ENCODE measurements at places on chromosomes 7 and 10.
A peak's percentile ranks its signal among the peaks of the same experiment; 100 is the strongest.

DNA sequence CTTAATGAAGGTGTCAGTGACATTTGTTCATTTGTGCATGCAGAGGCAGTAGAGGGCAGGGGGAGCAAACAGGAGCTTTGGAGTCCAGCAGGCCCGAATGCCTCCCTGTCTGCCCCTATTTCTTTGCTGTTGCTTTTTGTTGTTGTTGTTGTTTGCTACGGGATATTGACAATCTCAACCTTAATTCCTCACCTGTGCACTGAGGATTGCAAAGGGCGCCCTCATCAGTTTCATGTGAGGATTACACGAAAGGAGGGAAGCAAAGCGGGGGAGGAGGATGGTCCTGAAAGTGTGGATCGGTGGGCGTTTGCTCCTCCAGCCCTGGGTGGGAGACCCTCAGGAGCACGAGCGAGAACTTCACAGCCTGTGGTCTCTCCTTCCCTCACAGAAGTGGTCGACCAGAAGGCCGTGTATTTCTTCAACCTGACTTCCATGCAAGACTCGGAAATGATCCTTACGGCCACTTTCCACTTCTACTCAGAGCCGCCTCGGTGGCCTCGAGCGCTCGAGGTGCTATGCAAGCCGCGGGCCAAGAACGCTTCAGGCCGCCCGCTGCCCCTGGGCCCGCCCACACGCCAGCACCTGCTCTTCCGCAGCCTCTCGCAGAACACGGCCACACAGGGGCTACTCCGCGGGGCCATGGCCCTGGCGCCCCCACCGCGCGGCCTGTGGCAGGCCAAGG is 9.6 kb downstream of the GDF10 start:
- DNase-seq, result peak; percentile 56

DNA sequence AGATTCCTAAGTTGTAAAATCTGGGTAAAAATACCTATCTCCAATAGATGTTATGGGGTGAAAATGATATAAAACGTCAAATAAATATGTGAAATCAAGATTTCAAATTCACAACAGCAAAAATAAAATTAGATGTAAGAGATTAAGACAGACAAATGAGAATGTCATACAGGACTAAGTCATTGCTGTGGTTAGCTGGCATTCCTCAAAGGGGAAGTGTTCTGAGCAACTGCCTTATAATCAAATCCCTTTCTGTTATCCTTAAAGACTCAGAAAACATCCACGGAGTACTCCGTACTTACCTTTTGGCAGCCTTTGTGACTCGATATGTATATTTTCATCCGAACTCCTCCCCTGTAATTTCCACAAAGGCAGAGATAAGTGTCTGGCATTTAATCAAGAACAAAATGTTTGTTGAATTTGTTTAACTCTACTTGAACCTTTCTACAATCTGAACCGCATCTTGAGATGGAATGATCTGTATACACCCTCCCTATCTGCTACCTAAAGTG is 559.6 kb downstream of the GATA3 start:
- DNase-seq, result no peak

DNA sequence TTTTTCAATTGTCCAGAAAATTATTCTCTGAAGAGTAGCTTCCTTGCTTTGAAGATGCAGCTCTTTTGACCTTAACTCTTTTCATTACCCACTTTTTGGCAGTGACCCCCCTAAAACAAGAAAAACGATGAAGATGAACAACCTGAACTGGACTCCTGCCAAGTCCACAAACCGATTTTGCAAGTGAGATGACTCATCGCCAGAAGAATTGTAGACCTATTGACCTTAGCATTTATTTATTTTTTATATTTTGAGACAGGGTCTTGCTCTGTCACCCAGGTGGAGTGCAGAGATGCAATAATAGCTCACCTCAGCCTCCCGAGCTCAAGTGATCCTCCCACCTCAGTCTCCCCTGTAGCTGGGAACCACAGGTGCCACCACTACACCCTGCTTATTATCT is 859.2 kb downstream of the GATA3 start:
- DNase-seq, result no peak

GRCh38 chr10:100838986-100839385 is 73.8 kb upstream of the SLF2 start:
- no peak for DNase-seq

- no peak for DNase-seq
Measured at GRCh38 chr10:90372451-90372850, 485.4 kb downstream of the HTR7 start.

- no peak for DNase-seq
Measured at GRCh38 chr7:27459731-27460053, 203.0 kb downstream of the HIBADH start.

GRCh38 chr7:46600340-46600739 is 679.3 kb upstream of the IGFBP3 start:
- no peak for DNase-seq

DNA sequence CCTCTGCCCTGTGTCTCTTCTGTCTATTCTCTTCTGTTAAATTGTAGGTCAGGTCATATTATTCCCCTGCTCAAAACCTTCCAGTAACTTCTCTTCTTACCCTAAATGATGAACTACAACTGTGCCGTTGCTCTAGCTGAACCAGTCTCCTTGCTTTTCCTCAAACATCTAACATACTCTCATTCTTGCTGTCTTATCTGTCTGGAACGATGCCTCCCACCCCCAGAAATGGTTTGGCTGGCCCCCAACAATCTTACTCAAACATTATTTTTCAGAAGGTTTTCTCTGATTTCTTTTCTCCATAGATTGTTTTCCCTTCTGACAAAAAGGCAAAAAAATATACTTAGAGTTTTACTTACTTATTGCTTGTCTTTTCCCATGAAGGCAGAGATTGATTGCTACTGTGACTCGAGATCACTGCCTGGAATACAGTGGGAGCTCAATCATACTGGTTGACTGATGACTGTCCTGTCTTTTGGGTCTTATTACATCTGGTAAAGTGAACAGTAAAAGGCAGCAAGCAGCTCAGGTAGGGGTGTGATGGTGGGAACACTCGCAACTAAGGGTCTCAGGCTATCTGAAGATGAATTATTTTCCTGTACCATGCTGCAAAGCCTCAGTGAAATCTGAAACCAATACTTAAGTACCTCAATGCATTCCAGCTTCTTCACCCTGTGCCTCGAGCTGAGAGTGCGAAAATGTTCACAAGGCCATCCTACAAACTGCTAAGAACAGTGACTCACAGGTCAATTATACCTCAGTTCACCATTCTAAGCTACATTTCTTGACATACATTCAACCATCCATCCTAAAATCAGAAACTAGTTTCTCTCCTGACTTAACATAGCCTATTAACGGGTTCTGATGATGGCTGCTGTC is 67.6 kb downstream of the DNMBP start:
- no peak for DNase-seq

DNA sequence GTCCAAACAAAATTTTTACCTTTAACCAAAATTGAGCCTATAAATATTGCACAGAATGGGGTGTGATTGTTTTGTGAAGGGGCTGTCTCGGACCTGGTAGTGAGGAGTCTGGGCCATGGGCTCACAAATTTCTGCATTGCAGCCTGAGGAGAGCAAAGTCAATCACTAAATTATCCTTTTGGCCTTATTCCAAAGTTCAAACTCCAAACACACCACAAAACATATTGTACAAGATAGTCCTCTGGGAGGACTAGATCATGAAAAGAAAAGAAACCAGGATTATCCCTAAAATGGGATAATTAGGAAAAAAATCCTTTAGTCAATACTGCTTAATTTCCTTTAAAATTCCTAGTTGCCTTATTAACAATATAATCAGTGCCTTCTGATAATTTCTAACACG is 115.5 kb downstream of the BUB3 start:
- DNase-seq, result no peak

DNA sequence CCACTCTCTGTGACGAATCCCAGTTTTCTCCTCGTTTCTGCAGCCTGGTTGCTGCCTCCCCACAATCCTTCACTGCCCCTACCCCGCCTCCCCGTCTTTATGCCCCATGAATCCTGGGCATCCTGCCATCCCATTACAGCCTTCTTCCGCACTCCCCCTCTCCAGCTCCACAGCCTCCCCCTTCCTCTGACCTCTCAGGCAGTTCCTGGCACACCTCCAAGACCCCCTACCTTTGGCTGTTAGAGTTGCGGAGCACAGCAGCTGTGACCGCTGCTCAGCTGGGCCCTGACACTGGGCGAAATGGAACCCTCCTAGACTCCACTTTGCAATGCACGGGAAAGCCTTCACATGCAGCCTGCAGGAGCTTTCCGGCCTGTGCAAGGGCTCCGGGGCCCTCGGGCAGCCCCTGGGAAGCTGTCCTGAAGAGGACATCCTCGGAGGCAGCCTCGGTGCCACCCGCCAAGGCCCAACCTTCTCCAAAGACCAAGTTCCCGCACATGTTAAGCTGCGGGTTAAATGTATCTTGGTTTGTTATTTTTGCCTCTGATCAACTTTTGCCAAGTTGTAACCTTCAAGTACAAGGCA is 400.7 kb upstream of the MKI67 start:
- DNase-seq, result no peak

GRCh38 chr7:51022821-51023220 is 240.1 kb upstream of the GRB10 start:
- DNase-seq, result no peak

DNA sequence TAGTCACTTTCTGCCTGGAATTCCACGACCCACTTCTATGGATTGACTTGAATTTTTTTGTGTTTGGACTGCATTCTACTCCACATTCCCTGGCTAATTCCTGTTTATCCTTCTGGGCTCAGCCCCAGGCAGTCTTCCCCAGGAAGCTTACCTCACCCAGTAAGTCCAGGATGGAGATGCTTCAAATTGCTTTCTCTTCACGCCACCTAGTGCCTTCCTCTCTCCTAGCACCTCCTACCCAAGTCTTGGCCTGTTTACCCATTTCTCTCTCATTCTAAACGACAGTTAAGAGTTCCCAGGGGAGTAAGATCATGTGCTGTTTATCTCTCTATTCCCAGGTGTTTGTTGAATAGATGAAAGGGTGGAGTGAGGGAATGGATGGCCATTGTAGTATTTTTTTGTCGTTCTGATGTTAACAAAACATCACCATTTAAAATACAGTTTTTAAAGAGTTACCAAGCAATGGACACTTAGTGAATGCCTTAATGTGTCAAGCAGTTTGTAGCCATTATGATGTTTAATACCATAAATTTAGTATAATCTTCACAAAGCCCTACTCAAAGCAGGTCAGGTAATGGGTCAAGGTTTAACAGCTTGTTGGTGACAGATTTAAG is 45.5 kb upstream of the TARP start:
- DNase-seq, result peak; percentile 33

DNA sequence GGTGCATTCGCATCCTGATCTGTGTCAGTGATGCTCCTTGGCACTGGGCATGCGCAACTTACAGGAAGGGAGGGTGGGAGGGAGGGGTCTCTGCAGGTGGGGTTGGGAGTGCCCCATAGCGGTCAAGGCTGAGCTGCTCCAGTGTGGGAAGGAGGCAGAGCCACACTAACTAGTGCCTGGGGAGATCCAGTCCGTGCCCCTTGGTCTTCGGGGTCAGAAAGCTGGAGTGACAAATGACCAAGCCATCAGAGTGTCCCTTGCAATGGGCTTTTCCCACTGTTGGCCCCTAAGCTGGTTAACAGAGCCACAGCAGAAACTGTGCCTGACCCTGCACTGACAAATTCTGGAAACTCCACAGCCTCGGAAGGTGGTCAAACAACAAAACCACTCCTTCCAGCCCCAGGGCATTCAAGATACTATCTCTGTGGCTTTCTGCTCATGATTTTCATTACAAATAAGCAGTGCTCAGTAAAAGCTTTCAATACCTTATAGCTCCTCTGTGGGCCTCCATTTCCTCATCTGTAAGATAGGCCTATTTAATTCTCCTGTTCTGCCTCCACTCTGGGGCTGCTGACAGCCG is 138.1 kb upstream of the UNC5B start:
- no peak for DNase-seq

GRCh38 chr10:48742891-48743860 is 58.5 kb downstream of the WDFY4 start:
- no peak for DNase-seq

DNA sequence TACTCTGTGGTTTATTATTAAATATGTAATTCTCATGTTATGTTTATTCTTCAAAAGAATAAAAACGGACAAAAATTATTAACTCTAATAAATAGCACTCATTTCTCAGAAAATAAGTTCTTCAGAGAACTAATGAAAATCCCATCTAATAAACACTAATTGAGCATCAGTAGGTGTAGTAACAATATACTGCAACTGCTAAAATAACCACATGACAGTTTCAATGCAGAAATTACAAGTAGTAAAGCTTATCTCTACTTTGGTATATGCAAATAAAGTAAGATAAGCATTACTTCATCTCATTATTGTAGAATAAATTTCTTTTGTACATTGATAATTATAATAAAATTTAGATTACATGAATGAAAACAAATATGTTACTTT is 56.4 kb upstream of the DKK1 start:
- DNase-seq, result no peak

DNA sequence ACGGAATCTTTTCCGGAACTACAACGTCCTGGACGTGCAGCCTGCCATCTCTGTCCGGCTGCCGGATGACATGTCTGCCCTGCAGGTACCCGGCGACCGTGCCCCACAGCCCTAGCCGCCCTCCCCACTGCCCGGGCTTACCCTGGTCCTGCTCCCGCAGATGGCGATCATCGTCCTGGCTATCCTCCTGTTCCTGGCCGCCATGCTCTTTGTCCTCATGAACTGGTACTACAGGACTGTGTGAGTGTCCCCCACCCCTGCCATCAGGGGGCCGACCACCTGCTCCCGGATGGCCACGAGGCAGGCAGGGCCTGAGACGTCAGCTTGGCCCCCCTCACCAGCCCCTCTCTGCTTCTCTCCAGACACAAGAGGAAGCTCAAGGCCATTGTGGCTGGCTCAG is 38.0 kb upstream of the VSIR start:
- DNase-seq, result no peak

DNA sequence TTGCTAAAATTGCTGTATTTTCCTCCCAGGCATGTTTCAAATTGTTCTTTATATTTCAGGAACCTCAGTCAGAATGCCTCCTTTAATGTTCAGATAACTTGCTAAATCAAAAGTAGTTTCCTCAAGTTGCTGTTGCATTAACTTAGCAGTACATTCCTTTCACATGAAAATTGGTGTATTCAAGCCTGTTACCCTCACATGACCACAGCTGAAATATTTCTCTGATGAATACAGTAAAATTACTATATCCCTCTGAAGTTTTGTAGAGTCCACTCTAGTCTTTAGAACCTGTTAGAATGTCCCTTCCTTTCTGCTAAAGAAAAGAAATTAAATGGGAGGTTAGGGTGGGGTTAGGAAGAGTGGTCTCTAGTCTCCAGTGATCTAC is 24.5 kb upstream of the C1GALT1 start:
- DNase-seq, result no peak

- no peak for DNase-seq
Measured at GRCh38 chr10:8049045-8049864, 5.2 kb upstream of the GATA3 start.

GRCh38 chr10:112078003-112078402 is 105.6 kb downstream of the GPAM start:
- DNase-seq, result no peak

- no peak for DNase-seq
Measured at GRCh38 chr10:95745501-95745900, 10.5 kb upstream of the ENTPD1 start.

GRCh38 chr10:93267521-93267920 is 193.8 kb downstream of the CYP26A1 start:
- no peak for DNase-seq

Measured in activated naive CD4-positive, alpha-beta T cell treated with anti-CD3 and anti-CD28 coated beads for 36 hours (primary cell).